ENCODE measurements at places on chromosomes 1 and 21.

GRCh38 chr1:58783993-58784757 is at the start of gene JUN:
Gene JUN, minus strand, starts transcription at chr1:58784047. Its CDS starts 977 bp downstream, at chr1:58783070.
- peak; percentile 100 for DNase-seq

GRCh38 chr1:22053861-22054770 is 1.6 kb downstream of the CDC42 start:
- DNase-seq = no peak

GRCh38 chr1:197284325-197284724 is 16.3 kb downstream of the CRB1 start:
- DNase-seq = no peak

DNA sequence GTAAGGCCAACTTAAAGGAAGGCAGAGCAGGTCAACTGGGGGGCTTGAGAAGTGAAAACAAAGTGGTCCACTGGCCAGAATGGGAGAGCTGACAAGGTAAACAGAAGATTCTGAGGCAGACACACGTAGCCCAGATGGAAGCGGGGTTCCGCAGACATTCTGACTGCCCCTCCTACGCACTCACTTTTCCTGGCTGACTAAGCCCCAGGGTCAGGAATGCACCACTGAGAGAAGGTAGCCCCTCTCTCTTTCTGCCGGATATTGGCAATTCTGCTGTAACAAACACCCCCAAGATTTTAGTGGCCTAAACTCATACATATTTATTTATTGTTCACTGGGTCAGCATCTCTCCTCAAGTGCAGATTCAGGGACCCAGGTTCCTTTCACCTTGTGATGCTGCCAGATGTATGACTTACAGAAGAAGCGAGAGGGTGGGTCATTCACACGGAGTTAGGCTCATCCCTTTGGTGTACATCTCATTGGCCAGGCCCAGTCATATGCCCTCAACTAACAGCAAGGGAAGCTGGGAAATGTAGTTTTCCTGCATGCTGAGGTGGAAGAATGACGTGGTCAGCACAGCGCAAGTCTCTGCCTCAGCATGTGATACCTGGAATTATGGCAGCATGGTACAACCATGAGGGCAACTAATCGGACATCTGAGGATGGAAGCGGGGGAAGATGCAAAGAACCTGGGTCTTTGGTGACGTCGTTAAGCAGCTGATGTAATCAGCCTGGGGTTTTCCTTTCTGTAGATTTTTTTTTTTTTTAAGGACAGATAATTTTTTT is 43.4 kb upstream of the MRPS6 start:
- peak; percentile 84 for DNase-seq

DNA sequence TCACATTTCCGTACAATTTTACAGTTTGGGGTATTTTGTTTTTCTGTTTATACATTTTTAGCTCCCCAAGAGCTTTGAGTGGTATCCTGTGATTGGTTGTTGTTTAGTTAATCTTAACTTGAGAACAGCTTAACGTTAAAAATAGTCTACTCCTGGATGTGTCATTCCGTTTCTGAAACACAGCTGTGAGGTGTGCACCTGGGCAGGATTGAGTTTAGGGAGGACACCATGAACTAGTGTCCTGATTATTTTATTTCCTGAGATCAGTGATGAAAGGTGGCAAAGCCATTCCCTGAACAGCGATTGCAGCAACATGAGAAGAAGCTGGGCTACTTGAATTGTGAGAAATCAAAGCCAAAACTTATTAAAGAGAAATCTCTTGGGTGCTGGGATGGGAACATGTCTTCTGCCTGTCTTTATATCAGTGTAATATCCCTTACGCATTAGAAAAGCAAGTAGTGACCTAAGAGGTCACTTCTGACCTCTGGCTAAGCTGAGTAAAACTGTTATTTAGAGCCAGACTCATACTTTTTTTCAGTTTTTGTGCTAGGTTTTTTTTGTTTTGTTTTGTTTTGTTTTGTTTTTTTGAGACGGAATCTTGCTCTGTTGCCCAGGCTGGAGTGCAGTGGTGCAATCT is 43.4 kb downstream of the ZBTB40 start:
- DNase-seq = no peak

Data from ELF-1 (cell line).